ENCODE measurements at places on chromosomes 2 and 18.

DNA sequence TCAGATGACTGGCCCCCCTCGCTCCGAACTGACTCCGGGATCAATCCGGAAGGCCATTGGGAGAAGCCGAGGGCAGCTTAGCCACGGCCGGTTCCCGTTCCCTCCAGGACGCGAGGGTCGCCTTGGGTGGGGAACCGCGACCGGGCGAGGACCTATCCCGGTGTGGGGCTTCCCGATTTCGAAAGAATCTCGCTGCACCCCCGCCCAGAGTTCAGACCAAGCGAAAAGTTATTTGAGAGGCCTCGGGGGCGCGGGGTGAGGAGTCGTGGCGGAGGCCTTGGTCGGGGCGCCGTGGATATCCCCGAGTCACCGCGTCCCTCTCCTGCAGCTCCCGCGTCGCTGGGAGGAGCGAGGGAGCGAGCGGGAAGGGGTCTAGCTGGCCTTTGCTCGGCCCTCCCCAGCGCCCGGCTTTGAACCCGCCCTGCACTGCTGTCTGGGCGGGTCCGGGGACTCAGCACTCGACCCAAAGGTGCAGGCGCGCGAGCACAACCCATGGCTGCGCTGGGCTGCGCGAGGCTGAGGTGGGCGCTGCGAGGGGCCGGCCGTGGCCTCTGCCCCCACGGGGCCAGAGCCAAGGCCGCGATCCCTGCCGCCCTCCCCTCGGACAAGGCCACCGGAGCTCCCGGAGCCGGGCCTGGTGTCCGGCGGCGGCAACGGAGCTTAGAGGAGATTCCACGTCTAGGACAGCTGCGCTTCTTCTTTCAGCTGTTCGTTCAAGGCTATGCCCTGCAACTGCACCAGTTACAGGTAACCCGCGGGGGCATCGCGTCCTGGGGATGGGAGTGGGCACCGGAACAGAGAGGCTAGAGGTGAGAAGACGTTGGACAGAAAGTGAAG is at the start of gene CYP27A1:
Gene CYP27A1, plus strand, starts transcription at position 457 of the 837 bp plus-strand sequence. Its CDS starts 36 bp downstream, at position 493.
- no peak for DNase-seq

DNA sequence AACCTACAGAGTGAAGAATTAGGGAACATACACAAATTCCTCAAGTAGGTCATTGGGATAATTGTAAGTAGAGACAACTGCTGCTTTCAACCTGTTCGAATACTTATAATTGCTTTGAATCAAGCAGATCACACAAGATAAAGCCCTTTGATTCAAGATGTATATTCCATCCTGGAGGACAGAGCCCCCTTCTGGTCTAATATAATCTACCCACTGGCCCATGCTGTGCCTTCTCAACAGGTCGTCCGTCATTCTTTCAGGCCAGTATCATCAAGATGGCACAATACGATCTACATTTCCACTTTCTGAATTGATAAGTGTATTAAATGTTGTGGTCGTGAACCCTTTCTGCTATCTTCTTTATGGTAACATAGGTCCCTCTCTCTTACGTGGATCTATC is 387.0 kb upstream of the CDH19 start:
- DNase-seq: no peak

DNA sequence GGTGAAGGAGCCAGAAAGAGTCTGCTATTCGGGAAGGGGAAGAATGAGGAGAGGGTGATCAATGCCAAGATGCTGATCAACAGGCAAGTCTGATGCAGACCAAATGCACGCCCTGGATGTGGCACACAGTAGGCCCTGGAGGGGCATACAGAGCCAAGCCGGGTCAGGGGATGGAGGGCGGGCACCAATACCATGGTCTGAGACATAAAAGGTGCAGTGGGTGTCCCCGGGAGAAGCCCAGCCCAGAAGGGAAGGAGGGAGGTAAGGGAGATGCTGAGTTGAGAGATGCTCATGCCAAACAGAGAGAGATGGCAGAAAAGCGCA is 66.6 kb upstream of the ID2 start:
- no peak for DNase-seq

- DNase-seq: peak; percentile 66
Measured at GRCh38 chr2:177724398-177725287, 332.1 kb downstream of the AGPS start.

DNA sequence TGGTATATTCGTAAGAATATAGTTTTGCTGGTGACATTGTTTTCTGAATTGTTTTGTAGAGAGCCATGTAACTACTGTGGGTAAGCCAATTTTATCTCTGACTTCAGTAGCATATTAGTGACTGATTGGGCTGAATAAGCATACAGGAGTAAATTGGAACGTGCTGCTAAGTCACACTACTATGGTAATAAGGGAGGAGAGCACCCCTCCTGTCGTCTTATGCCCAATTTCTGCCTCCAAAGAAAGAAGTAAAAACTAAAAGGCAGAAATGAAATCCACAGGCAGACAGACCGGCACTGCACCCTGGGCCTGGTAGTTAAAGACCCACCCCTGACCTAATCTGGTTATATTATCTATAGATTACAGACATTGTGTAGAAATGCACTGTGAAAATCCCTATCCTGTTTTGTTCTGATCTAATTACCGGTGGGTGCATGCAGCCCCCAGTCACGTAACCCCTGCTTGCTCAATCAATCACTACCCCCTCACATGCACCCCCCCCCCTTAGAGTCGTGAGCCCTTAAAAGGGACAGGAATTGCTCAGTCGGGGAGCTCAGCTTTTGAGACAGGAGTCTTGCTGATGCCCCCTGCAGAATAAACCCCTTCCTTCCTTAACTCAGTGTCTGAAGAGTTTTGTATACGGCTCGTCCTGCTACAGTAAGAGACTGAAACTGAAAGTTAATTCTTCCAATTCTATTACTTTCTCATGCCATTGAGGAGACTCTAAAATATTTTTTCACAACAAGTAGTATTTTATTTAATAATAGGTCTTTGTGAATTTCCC is 167.0 kb downstream of the ZNF804A start:
- no peak for DNase-seq

- DNase-seq: no peak
Measured at GRCh38 chr18:35582899-35583558, 1.5 kb downstream of the GALNT1 start.

- no peak for DNase-seq
Measured at GRCh38 chr2:238285653-238286082, 2.7 kb downstream of the PER2 start.

- no peak for DNase-seq
Measured at GRCh38 chr2:238913931-238914647, 66.2 kb downstream of the TWIST2 start.

DNA sequence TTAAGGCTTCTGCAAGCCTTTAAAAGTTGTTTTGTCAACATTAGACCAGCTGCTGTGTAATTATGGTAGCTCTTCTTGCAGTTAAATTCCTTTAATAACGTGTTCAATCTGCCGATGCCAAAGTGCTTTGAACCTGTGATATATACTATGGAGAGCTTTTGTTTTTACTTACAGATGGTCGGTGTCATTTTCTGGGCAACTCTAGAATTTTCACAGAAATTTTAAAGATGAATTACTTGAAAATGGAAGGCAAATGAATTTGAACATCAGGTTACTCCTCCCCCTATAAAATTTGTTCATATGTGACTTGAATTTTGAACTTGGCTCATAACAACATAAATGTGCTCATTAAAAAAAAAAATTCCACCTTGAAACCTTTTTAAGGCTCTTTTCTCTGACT is 23.0 kb downstream of the LYPD6 start:
- no peak for DNase-seq

DNA sequence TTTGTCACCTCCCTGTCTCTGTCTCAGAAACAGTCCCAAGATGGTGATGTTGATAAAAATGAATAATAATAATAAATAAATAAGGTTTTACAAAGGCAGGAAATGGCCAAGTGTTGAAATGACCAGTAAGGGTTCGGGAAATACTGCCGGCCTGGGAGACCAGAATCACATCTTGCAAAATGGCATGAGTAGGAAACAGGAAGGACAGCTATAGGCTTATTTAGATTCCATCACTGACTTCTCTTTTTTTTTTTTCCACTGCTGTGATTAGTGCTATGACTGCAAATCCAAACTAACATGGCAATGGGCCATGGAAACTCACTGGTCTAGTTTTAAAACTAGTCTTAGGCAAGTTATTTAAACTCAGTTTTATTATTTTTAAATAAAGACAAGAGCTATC is 60.6 kb downstream of the SCN1A start:
- DNase-seq: no peak

GRCh38 chr2:227703280-227703732 is 14.5 kb downstream of the SLC19A3 start:
- DNase-seq: no peak

DNA sequence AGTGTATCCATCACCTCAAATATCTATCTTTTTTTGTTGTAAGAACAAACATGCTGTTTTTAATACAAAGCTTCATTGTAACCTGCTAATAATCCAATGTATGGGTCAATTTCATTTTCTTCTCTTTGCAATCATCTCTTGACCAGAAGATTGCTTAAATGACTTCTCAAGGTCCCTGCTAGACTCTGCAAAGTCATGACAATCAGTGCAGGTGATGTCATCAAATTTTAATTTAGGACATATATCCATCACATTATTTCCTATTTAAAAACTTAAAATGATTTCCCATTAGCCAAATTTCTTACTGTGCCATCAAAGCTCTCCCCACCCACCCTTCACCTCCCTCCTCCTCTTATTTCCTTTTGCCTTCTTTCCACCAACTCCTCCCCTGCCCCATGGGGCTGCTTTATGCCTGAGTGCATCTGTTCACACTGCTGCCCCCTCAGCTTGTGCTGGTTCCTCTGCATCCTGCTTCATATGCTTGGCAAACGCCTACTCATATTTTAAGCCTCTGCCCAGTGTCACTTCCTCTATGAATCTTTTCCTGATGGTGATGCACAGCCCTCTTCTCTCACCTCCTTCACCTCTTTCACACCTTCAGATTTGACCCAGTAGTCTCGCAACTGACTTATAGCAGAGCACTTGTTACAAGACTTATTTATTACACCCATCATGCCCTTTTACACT is 20.3 kb downstream of the PLEK start:
- DNase-seq: no peak

GRCh38 chr18:25535495-25535894 is 183.5 kb upstream of the ZNF521 start:
- DNase-seq: no peak

GRCh38 chr2:37623406-37623805 is 48.0 kb downstream of the CDC42EP3 start:
- DNase-seq: no peak

GRCh38 chr2:83388804-83389203 is 1070.3 kb downstream of the SUCLG1 start:
- no peak for DNase-seq

GRCh38 chr18:43847164-43848091 is 570.1 kb upstream of the SYT4 start:
- no peak for DNase-seq

- DNase-seq: no peak
Measured at GRCh38 chr2:27723372-27724144, 48.0 kb upstream of the MRPL33 start.

- no peak for DNase-seq
Measured at GRCh38 chr2:99775585-99775984, 285.8 kb upstream of the REV1 start.

- DNase-seq: no peak
Measured at GRCh38 chr2:14137643-14138042, 494.9 kb upstream of the LRATD1 start.

GRCh38 chr2:112483831-112484230 is 1.9 kb downstream of the TTL start:
- DNase-seq: peak; percentile 18

DNA sequence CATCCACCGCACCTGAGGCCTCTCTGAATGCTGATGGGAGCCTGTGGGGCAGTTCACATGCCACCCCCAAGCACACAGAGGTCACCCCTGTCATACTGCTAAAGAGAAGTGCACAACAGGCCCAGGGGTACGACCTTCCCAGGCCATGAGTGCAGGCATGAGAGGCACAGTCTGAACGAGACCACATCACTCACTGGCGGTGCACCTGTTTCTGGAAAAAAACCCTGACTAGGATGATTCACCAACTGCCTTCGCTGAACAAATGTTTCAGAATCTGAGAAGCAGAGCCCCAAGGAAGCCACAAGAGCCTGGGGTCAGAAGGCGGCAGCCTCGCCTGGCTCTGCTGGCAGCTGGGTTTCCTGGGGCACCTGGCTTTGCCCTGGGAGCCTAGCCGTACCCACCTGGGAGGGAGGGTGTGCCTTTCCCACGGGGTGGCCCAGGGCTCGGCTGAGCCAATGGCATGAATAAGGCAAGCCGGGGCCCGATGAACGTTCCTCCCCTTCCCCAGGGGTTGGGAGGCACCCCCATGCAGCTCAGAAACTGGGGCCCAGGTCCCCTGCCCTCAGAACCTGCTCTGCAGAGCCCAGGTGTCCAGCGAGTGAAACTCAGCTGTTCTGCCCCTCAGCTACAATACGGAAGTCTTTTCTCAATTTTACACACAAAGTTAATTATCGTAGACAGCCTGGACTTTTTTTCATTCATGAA is 73.8 kb downstream of the HDAC4 start:
- DNase-seq: no peak

- DNase-seq: no peak
Measured at GRCh38 chr2:196413821-196414274, 225.7 kb upstream of the CCDC150 start.

GRCh38 chr2:38720613-38721241 is 30.4 kb downstream of the SRSF7 start:
- no peak for DNase-seq

DNA sequence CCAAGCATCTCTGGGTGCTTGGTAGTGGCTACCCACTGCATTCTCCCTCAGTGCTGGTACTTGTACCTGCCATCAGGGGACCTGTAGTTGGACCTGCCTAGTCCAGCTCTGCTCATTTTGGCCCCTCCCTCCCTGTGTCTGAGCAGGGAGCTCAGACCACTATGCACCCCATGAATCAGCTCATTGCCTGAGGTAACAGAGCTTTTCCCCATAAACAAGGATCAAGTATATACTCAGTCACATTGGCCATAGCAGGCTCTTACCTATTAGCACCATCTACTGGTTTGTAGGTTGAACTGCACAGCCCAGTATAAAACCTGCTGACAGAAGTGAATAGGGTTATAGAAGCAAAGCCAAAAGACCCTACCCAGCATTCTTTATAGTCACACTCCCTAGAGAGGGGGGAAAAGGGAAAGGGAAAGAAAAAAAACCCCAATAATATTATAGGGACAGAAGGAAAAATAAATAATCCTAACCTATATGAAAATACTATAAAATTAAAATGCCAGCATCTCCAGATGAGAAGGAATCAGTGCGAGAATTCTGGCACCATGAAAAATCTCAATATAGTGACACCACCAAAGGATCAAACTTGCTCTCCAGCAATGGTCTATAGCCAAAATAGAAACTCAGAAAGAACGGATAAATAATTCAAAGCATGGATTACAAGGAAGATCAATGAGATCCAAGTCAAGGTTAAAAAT is 6.9 kb upstream of the FLACC1 start:
- DNase-seq: peak; percentile 59

- DNase-seq: no peak
Measured at GRCh38 chr2:226155093-226155875, 644.3 kb downstream of the IRS1 start.

DNA sequence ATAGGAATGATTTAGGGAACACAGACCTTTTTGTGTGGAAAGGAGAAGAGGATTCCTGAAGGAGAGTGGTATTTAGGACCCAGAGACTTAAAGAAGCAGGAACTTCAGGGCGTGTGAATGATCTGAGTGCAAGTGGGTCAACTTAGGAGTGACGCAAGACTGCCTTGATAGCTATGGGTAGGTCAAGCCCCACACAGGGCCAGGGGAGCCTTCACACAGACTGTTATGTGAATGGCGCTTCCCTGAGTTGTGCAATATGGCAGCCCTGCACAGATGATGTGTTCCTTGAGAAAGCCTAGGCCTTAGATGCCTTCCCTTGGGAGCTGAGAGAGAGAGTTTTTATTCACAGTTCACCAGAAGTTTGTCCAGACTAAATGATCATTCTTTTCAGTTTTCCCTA is 47.1 kb upstream of the IGFBP5 start:
- no peak for DNase-seq

- no peak for DNase-seq
Measured at GRCh38 chr2:168998609-168999211, 32.4 kb downstream of the ABCB11 start.
